Tibial artery (tissue), 4 donors: ENCODE measurements at places on chromosomes 13 and 19.

GRCh38 chr13:45564133-45564776, 51.3 kb downstream of the ERICH6B start:
- no peak for DNase-seq

GRCh38 chr13:94753327-94753726, 41.0 kb upstream of the SOX21 start:
- DNase-seq: no peak

GRCh38 chr13:110314516-110315245, 7.6 kb downstream of the COL4A2 start:
- peak; percentile 63 for DNase-seq

- DNase-seq: no peak
Measured at GRCh38 chr13:48626077-48626449, 27.7 kb upstream of the CYSLTR2 start.

DNA sequence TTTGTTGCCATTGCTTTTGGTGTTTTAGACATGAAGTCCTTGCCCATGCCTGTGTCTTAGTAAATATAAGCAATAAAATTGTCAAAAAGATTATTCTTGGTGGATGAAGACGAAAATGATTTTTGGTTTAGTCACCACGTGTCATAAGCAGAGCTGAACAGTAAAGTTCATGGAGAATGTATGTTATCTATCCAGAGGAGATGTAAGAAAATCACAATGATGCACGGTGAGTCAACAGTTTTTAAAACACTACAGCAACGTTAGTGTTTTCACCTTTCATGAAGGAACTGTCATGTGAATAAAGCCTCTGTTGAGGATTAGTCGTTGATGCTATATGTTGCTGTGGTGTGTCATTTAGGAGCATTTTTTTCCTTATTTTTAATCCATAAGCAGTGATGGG, 137.6 kb downstream of the GPC6 start:
- no peak for DNase-seq

GRCh38 chr13:100423375-100423774, 165.2 kb downstream of the GGACT start:
- no peak for DNase-seq

GRCh38 chr13:64314331-64314730, 2898.7 kb upstream of the PCDH20 start:
- no peak for DNase-seq

GRCh38 chr13:50587645-50588373, 255.7 kb downstream of the DLEU7 start:
- no peak for DNase-seq

DNA sequence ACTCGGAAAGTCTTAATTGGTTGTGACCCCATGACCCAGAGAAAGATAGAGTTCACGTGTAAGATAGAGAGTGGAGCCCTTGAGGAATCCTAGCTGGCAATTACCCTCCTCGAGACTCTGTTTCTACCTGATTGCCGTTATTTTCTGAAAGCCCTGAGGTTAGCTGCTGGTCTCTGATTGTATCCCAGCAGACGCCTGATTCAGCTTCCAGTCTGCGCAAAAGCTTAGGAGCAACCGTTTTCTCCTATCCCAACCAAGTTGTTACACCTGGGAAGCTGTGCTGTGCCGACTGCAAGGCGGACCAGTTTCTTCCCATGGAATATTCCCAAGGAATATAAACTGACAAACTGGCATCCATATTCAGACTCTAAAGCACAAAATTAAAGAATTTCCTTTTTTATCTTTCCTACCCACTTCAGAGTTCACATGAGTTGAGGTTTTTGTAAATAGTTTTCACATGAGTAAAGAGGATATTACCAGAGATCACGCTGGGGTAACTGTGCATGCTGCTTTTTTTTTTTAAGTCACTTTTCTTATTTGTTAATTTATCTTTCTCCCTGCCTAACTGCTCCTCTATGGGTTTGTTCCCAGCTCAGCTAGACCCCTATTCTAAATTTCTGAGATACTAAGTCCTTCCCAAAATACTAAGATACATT, 1.5 kb upstream of the TRPC4 start:
- no peak for DNase-seq

DNA sequence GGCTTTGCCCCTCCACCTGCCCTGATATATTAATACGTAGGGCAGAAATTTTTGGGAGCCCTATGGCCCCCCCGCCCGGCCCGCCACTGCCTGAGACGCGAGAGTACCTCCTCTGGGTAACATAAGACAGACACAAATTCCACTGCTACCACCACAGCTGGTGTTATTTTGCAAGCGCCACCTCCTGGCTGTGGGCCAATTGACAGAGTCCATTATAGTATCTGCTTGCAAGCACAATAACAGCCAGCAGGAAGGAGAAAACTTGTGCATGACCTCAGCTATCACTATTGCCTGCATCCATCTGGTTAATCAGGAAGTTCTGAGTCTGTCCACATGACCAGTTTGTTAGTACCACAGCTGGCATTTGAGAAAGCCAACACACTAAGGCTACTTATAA, 25.3 kb upstream of the OR10H2 start:
- DNase-seq: peak; percentile 85

DNA sequence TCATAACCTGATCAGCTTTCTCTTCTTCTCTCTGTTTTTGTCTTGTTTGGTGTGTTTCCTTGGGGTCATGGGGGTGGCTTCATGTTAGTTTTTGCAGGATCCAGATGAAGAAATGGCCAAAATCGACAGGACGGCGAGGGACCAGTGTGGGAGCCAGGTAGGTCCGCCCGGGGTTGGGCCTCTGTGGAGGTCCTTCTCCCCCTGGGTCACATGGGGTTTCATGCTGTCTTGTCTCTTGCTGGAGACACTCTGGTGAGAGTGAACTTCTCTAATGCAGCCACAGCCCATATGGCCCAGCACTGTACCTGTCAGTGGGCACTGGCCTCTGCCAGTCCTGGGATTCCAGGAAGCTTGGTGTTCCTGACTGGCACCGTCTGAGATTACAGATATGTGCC, 1.1 kb downstream of the CCNE1 start:
- DNase-seq: no peak

- no peak for DNase-seq
Measured at GRCh38 chr19:14063105-14063504, 1.2 kb upstream of the PALM3 start.

DNA sequence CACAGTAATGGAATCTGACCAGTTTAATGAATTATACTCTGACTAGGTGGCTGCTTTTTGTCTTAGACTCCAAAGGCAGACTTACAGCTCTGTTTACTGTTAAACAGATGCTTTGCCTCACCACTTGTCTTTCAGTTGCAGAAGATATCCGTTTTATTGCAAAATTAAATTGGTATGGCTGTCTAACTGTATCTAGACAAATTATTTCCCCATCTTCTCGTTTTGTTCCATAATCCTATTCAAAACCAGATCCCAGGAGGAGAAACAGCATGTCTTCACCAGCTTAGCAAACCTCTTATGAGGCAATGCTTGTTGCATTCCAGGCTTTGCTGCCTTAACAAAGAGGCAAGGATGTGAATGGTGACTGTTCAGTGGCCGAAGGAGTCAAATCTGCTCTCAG, 215.6 kb downstream of the TDRD3 start:
- no peak for DNase-seq

GRCh38 chr13:90107661-90108060, 1239.8 kb upstream of the MIR17HG start:
- no peak for DNase-seq

DNA sequence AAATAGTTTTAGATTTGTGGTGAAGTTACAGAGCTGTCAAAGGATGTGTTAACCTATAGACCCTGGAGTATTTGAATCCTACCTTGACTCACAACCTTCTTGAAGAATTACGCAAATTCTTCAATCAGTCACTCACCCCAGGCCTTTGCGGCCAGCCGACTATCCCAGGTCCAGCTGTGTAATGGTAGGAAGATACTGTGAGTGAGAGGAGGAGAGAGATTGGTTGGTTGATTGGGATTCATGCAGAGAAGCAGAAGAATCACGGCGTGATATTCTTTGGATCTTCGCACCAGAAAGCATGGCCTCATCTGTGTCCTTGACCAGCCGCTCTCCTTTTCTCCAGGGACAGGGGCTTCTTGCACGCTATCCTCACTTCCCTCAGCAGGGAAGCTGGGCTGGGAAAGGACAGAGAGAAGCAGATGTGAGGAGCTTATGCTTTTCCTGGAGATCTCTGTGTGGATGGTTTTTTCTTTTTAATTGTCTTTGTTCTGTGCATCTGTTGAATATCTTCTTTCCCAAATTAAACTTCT, 249.1 kb downstream of the GGACT start:
- DNase-seq: no peak

GRCh38 chr13:101530293-101530692, 77.8 kb downstream of the ITGBL1 start:
- no peak for DNase-seq

GRCh38 chr19:30932854-30933253, 416.4 kb downstream of the TSHZ3 start:
- no peak for DNase-seq

GRCh38 chr19:39420769-39421168, 8.3 kb downstream of the PLEKHG2 start:
- no peak for DNase-seq

DNA sequence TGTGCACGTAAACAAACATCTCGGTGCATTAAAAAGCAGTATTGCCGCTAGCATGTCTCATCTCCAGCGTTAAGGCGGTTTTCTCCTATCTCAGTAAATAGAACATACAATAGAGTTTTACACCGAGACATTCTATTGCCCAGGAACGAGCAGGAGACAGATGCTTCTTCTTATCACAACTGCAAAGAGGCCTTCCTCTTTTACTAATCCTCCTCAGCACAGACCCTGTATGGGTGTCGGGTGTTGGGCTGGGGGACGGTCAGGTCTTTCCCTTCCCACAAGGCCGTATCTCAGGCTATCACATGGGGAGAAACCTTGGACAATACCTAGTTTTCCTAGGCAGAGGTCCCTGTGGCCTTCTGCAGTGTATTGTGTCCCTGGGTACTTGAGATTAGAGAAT, 21.2 kb downstream of the ZNF233 start:
- no peak for DNase-seq

GRCh38 chr13:98879127-98879520, 98.7 kb downstream of the DOCK9 start:
- no peak for DNase-seq

GRCh38 chr13:21742096-21742495, 71.2 kb downstream of the FGF9 start:
- DNase-seq: no peak

DNA sequence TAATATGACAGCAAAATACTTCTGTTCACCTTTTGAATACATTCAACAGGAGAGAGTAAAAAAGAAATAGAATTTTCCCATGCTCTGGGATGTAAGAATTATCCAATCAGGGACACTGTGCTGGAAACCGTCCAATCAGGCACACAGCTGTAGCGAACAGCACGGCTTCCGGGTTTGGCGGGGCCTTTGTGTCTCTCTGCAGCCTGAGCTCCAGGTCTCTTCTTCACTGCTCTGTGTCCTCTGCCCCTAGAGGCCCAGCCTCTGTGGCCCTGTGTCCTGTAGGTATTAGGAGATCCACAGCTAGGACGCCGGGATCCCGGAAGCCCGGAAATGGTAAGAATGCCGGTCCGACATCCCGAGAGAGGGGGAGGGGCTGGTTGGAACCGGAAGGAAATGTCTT, 92.7 kb downstream of the ZNF737 start:
- DNase-seq: no peak

GRCh38 chr13:98215508-98215907, 38.4 kb upstream of the RNF113B start:
- no peak for DNase-seq

DNA sequence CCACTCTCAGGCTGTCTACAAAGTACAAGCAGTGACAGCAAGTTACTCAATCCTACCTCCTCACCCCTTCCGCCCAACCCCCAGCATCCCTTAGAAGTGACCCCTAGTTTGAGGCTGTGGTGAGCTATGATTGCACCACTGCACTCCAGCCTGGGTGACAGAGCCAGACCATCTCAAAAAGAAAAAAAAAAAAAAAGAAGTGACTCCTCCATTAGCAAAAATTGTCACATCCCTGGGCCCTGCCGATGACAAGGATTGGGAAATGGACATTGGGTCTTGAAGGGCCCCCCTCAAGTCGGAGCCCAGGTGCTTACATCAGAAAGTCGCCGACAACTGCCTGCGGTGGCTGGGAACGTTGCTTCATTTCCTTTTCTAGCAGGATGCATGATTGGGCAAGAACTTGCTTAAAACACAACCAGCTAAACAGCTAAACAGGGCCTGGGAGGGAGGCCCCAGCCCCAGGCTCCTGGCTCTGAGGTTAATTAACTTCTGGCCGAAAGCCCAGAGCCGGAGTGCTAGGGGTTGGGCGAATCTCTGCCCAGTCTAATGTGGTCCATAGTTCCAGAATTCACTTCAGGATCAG, 15.3 kb downstream of the RAB3D start:
- peak; percentile 88 for DNase-seq

DNA sequence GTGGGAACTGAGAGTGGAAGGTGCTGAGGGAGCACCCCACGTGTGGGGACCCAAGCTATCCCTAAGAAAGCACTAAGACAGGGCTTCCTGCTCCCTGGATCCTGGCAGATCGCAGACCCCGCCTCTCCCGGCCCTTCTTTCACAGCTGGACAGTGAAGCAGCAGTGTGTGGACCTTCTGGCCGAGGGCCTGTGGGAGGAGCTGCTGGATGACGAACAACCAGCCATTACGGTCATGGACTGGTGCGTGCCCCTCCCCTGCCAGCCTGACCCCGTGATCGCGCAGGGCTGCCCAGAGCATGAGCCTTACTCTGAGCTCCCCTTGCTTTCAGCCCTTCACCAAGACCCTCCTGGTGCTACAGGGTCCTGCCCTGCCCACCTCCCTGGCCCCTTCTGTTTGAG, 2.3 kb downstream of the NCCRP1 start:
- no peak for DNase-seq

GRCh38 chr13:25980255-25980654, 71.6 kb downstream of the SHISA2 start:
- DNase-seq: no peak

GRCh38 chr13:98068521-98068920, 74.4 kb upstream of the FARP1 start:
- no peak for DNase-seq

- no peak for DNase-seq
Measured at GRCh38 chr19:44756089-44756562, 7.6 kb downstream of the BCL3 start.

GRCh38 chr13:86591862-86592261, 792.6 kb upstream of the SLITRK6 start:
- DNase-seq: no peak

DNA sequence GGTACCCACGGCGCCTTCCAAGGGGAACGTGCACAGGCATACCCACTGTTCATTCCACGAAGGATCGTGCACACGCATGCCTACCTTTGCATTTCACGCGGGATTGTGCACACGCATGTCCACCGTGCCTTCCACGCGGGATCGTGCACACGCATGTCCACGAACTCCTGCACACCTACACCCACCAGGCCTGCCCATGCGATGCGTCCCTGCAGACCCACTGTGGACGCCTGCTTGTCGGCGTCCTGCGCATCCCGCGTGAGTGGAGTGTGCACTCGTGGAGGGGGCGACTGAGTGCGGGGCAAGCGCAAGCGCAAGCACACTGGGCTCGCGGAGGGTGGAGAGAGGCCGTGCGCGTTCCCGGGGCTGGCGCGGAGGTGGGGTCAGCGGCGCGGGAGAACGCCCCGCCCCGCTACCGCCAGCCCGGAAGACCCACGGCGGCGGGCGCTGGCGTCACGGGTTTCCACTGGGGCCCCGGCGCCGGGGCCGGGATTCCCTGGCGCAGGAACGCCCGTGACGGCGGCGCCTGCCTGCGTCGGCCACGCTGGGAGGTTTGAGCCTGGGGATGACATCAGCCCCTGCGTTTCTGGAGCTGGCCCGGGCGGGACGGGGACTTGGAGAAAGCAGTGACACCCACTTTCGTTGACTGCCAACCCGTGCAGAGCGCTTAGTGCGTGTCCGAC, 18.7 kb downstream of the GADD45B start:
- DNase-seq: peak; percentile 96
